ENCODE measurements at places on chromosomes 6 and 20. TPM values are rescaled to one million over a fixed set of nuclear protein-coding genes. Genes with fewer than 3 reads are reported as not detected.

Gene CRIP3
- total RNA-seq: 0.77 TPM

Gene SEL1L2
- total RNA-seq: not detected

Gene TNFAIP3
- total RNA-seq: 3.7 TPM

Gene SMAP1
- total RNA-seq: 15.1 TPM

Gene PHF1
- total RNA-seq: 21.9 TPM
